ENCODE measurements at places on chromosomes 1 and 21.
A peak's percentile ranks its signal among the peaks of the same experiment; 100 is the strongest.

GRCh38 chr1:34695580-34695979, 59.3 kb upstream of the GJB5 start:
- no peak for DNase-seq

DNA sequence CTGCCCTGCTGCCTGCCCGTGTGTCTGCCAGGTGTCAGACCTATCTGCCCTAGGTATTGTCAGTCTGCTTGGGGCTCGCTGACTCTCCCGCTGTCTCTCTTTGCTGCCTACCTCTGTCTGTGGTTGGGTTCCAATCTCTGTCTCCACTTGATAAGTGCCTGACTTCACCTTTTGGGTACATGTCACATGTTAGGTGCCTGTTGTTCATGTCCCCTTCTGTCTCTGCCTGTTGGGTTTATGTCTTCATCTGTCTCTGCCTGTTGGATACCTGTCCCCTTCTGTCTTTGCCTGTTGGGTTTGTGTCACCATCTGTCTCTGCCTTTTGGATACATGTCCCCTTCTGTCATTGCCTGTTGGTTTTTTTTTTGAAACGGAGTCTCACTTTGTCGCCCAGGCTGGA, 14.6 kb downstream of the RPS6KA1 start:
- DNase-seq = no peak

DNA sequence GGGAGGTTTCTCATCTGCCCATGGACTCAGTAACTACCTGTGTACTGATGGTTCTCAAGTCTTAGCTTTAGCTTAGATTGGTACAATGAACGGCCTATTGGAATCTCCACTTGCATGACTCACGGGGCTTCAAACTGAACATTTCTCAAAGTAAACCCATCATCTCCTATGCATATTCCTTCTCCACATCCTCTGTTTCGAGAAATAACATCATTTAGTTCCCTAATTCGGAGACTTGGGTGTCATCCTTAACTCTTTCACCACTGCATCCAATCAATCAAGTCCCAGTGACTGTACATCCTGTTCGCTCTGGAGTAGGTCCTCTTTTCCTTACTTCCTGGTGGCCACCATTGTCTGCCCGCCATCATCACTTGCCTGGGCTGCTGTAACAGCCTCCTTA, 55.8 kb downstream of the LGR6 start:
- DNase-seq = no peak

DNA sequence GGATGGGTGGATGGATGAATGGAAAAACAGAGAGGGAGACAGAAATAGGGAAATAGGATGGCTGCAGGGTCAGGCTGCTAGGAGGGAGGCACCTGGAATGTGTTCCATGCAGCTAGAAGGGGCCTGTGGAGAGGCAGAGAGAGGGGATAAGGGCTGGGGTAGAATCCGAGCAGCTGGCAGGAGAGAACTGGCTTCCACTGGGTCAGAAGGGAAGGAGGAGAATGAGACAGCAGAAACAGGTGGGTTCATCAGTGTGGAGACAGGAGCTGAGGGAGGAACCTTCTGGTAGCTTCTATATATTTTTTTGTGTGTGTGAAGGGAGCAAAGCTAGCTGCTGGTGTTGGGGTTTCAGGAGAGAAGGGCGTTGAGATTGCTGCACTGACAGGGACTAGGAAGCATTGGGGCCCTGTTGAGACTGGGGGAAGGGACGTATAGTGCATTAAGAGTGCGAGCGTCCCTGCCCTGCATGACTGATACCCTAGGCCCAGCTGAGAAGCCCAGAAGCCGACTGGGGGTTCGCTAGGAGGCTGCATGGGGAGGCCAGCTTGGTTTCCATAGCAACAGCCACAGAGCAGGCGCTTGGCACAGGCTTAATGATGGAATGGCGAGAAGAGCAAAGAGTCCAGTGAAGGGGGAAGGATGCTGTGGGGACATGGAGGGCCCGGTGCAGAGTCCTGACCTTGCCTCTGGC, 14.8 kb upstream of the KIF21B start:
- no peak for DNase-seq

DNA sequence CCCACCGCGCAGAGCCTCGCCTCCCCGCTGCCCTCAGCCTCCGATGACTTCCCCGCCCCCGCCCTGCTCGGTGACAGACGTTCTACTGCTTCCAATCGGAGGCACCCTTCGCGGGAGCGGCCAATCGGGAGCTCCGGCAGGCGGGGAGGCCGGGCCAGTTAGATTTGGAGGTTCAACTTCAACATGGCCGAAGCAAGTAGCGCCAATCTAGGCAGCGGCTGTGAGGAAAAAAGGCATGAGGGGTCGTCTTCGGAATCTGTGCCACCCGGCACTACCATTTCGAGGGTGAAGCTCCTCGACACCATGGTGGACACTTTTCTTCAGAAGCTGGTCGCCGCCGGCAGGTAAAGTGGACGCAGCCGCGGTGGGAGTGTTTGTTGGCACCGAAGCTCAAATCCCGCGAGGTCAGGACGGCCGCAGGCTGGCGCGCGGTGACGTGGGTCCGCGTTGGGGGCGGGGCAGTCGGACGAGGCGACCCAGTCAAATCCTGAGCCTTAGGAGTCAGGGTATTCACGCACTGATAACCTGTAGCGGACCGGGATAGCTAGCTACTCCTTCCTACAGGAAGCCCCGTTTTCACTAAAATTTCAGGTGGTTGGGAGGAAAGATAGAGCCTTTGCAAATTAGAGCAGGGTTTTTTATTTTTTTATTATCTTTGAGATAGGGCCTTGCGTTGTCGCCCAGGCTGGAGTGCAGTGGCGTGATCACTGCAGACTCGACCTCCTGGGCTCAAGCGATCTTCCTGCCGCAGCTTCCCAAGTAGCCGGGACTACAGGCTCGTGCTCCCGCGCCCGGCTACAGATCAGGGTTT, at the start of gene PMF1:
Gene PMF1 (plus strand): TSS at position 175 of the 811 bp plus-strand sequence. CDS start 9 bp downstream, at position 184.
- peak; percentile 97 for DNase-seq

- no peak for DNase-seq
Observed at GRCh38 chr1:58333511-58333910, 213.0 kb downstream of the OMA1 start.

DNA sequence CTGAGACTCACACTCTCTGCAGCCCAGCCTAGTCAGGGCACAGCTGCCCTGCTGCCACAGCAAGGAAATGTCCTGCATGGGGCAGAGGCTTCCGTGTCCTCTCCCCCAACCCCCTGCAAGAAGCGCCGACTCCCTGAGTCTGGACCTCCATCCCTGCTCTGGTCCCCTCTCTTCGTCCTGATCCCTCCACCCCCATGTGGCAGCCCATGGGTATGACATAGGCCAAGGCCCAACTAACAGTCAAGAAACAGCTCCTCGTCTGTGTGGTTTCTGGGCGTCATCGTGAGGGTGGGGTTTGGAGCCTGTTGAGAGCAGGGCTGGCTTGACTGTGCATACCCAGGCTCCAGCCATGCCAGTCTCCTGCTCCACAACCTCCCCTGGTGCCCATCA, 19.5 kb downstream of the FAAH start:
- DNase-seq = peak; percentile 36

DNA sequence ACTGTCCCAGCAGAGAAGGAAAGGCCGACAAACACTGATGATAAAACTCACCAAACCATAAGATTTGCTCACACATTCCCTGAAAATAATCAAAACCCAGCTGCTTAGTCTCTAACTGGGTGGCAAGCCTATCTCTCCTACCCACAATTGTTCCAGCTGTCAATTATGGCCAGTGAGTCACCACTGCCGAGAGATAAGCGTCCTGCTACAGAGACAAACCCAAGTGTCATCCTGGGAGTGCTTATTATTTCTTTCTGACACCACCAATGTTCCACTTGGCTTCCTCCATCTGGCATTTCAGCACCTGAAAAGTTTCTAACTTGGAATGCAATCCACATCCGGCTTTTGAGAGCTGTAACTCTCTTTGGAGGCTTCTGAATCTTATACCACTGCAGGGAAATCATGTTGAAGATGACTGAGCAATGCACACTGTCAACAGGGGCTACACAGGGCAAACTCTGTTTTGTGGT, 51.5 kb upstream of the VAV3 start:
- DNase-seq = no peak

DNA sequence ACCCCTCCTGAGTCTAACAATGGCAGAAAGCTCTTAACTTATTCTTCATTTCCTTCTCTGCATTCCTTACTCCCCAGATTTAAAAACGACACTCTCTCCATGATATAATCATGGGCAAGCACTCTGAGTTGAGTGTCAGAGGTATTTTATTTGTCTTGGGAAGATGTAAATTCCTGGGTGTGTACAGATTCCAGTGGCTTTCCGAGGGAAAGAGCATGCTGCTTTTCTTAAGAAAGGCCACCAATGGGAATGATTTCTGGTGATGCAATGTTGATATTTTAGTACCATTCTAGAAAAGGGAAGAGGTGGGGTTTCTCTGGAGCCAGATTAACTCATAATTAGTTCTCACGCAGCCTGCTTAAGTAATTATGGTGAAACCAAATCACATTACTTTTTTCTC, 47.8 kb upstream of the BTG3 start:
- no peak for DNase-seq

DNA sequence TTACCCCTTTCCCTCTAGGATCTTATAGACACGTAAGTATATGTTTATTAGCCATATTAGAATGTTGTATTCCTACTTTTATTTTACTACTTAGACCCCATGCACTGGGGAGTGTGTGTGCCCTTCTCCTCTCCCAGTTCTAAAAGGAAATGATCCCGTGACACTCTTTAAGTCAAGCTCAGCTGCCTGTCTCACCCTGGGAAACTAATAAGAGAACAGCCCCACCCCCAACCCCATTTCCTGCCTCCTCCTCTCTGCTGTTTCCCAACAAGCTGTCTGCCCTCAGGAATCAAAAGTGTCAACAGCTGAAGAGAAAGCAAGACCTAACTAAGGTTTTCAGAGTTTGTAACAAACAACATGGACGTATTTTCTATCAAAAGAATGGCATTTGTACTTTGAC, 92.6 kb upstream of the VAV3 start:
- no peak for DNase-seq

- no peak for DNase-seq
Observed at GRCh38 chr1:42322577-42322976, 12.5 kb downstream of the FOXJ3 start.

- no peak for DNase-seq
Observed at GRCh38 chr1:205339717-205340116, 17.0 kb downstream of the KLHDC8A start.

DNA sequence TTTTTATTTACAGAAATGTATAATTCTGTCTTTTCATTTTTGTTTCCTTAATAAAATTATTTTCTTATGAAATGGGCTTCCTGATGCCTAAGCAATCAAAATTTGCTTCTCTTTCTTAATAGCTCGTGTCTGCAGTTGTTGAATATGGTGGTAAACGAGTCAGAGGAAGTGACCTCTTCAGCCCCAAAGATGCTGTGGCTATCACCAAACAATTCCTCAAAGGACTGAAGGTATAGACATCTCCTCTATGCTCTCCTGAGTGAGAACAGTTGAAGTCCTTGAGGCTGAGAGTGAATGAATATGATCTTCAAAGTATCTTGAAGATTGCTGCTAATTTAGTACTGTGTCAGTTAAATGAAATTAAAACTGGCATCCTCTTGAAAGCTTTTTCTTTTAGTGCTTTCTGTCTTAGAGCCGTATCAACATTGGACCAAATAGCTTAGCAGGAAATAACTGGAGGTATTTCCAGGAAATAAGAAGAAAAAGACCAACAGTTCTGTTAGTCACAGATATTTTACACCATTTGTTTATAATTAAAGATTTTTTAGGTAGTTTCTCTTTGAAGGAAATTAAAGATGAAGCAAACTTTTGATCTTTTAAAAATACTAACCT, 24.7 kb downstream of the VPS45 start:
- no peak for DNase-seq

- DNase-seq = no peak
Observed at GRCh38 chr1:87296206-87296605, 32.5 kb upstream of the LMO4 start.

DNA sequence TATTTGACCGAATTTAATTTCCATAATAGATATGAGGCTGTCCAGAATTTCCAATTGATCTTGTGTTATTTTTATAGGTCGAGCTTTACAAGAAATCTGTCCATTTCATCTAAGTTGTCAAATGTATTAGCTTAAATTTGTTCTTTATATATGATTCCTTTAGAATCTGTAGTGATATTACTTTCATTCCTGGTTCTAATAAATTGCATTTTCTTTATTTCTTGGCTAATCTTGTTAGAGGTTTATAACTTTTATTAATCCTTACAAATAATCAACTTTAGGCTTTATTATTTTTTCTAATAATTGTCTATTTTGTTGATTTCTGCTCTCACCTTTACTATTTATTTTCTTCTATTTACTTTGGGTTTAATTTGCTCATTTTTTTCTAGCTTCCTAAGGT, 14.0 kb downstream of the IFT25 start:
- no peak for DNase-seq

DNA sequence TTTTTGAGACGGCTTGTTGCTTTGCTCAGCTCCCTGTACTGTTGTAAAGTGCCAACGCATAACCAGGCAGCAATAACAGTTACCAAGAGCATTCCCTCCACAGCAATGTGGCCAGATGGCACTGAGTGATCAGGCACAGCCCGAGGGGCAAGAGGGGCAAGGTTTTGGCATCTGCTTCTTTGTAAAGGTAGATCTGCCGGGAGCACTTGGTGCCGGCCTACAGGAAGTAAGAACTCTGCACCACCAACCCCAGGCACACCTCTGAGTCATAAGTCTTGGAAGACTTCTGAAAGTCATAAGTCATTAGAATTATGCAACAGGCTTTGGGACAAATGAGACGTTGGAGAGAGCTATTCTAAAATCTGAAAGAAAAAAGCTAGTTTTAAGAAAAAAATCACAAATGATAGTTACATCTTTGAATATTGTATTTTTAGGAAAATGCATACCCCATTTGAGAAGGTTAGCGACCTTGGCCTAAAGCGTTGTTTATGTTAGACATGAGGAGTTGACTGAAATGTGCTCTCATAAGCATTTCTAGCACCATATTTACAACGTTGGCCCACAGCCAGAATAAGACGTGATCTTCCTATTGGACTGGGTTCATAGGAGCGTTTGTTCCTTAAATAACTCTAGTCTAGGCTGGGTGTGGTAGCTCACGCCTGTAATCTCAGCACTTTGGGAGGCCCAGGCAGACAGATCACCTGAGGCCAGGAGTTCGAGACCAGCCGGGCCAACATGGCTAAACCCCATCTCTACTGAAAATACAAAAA, 37.7 kb upstream of the MAP10 start:
- DNase-seq = peak; percentile 8

All from head of caudate nucleus (tissue), 42 donors.